ENCODE measurements at places on chromosomes 1 and 21. TPM values are rescaled to one million over a fixed set of nuclear protein-coding genes. Genes with fewer than 3 reads are reported as not detected.
A peak's percentile ranks its signal among the peaks of the same experiment; 100 is the strongest.

- no peak overlapping the region for H3K4me3 ChIP-seq
- peaks cover 66% of the 10 kb centered on the region for H3K4me1 ChIP-seq
- H3K27me3 ChIP-seq: no peaks in the 10 kb centered on the region
- H3K36me3 ChIP-seq: peaks cover 12% of the 10 kb centered on the region
- DNase-seq: no peak
These were observed 471.3 kb downstream of the LMO4 start for GRCh38 chr1:87800006-87800405.

DNA sequence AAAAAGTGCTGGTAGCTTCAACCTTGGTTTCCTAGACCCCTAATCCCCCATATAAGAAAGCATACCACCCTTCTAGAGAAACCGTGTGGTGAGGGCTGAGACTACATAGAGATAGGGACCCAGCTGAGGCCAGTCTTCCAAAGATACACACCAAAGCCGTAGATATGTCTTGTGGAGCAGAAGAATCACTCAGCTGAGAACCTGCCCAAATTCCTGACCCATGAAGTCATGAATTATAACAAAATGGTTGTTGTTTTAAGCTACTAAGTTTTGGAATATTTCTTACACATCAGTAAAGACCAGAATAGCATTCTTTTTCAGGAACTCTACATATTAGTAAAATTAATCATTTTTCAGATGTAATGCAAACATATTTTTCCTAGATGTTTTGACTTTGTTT, 3.3 kb upstream of the SNRPE start:
- H3K27ac ChIP-seq: no peak overlapping the region
- no peaks in the 10 kb centered on the region for H3K27me3 ChIP-seq
- no peak for DNase-seq
- H3K4me1 ChIP-seq: peaks cover 22% of the 10 kb centered on the region
- peaks cover 57% of the 10 kb centered on the region for H3K36me3 ChIP-seq

GRCh38 chr1:28170001-28170596, 6.4 kb downstream of the PTAFR start:
- no peaks in the 10 kb centered on the region for H3K4me1 ChIP-seq
- H3K36me3 ChIP-seq: no peaks in the 10 kb centered on the region
- no peaks in the 10 kb centered on the region for H3K27me3 ChIP-seq
- DNase-seq: no peak
- H3K27ac ChIP-seq: no peak overlapping the region
- H3K4me3 ChIP-seq: no peak overlapping the region

GRCh38 chr21:27269644-27270043, 302.8 kb upstream of the ADAMTS5 start:
- no peak overlapping the region for H3K4me3 ChIP-seq
- H3K4me1 ChIP-seq: no peaks in the 10 kb centered on the region

GRCh38 chr1:5311634-5312292, 657.4 kb downstream of the AJAP1 start:
- H3K27me3 ChIP-seq: no peaks in the 10 kb centered on the region
- H3K4me1 ChIP-seq: no peaks in the 10 kb centered on the region
- H3K4me3 ChIP-seq: no peak overlapping the region
- no peak for DNase-seq
- no peak overlapping the region for H3K27ac ChIP-seq

- no peak for DNase-seq
- no peaks in the 10 kb centered on the region for H3K36me3 ChIP-seq
- H3K27ac ChIP-seq: no peak overlapping the region
- no peaks in the 10 kb centered on the region for H3K27me3 ChIP-seq
These were observed 19.4 kb downstream of the PLEKHA6 start for GRCh38 chr1:204340081-204340889.

GRCh38 chr1:116538544-116538943, 32.3 kb downstream of the CD58 start:
- no peak overlapping the region for H3K27ac ChIP-seq
- peaks cover 27% of the 10 kb centered on the region for H3K36me3 ChIP-seq
- H3K4me1 ChIP-seq: peaks cover 29% of the 10 kb centered on the region
- H3K27me3 ChIP-seq: no peaks in the 10 kb centered on the region
- no peak overlapping the region for H3K4me3 ChIP-seq

GRCh38 chr1:16484931-16485330, 29.2 kb downstream of the RNU1-1 start:
- peaks cover 11% of the 10 kb centered on the region for H3K36me3 ChIP-seq
- H3K27ac ChIP-seq: no peak overlapping the region
- no peaks in the 10 kb centered on the region for H3K4me1 ChIP-seq

Gene CELA2B
- total RNA-seq: not detected

Gene DMBX1
- total RNA-seq: 0.88 TPM

- H3K4me3 ChIP-seq: no peak overlapping the region
- H3K4me1 ChIP-seq: no peaks in the 10 kb centered on the region
- no peak for DNase-seq
- H3K27ac ChIP-seq: no peak overlapping the region
These were observed 64.1 kb upstream of the SLC25A33 start for GRCh38 chr1:9475061-9475627.

Gene C8B
- total RNA-seq: not detected

DNA sequence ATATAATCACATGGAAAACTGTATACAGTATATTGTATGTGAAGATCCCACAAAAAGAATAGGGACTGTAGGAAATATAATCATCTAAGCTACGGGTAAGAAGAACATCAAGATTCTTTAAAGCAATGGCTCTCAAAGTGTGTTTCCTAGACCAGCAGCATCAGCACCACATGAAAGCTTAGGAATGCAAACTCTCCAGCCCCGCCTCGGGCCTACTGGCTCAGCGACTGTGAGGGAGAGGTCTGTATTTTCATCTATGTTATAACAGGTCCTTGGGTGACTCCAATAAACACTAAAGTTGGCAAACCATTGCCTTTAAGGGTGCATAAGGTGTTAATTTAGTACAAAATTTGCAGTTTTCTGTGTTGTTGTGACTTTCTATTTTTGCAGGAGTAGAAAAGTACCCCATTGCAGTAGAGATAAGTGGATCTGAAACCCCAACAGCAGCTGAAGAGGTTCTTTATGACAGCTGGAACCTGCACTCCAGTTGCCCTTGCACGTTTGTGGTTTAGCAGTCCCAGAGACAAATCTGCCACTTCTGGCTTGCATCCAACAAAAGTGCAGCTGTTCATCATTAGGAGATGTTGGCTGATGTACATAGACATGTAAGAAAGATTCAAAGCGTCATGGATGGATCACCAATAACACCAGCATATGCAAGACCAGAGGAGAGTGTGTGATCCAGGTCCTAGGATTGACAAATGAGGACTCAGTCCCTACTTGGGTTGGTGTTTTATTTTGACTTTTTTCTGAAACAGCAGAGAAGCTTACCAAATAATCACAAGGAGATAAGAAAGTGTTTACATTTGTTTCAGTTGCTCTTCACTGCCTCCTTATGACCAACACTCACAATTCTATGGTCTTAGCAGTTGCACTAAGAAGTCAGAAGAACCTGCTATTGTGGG, 15.9 kb upstream of the IFNAR1 start:
- no peak for DNase-seq
- H3K4me1 ChIP-seq: no peaks in the 10 kb centered on the region
- H3K36me3 ChIP-seq: no peaks in the 10 kb centered on the region
- peaks cover 3% of the 10 kb centered on the region for H3K27me3 ChIP-seq
- no peak overlapping the region for H3K4me3 ChIP-seq

DNA sequence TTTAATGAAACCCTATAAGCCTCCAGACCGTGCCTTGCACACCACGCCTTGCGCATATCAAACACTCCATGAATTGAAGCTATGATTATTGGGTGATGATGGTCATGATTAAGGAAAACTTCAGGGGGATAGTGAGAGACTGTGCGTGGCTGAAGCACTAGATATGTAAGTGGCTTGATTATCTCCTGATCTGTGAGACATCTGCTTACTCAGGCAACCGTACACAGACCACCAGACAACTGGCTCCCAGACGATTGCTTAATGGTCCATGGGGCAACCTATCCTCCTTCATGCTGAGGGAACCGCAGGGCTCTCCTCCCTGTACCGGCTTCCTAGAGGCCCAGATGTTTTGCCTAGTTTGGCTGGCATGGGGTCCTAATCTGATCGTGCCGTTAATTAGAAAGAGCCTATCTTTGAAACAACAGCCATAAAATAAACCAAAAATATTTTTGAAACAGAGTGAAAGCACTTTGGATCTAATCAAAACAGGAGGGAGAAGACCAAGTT, 51.6 kb downstream of the IRF2BP2 start:
- no peak overlapping the region for H3K27ac ChIP-seq
- peaks cover 26% of the 10 kb centered on the region for H3K4me1 ChIP-seq
- no peak for DNase-seq
- peaks cover 4% of the 10 kb centered on the region for H3K36me3 ChIP-seq
- H3K4me3 ChIP-seq: no peak overlapping the region

DNA sequence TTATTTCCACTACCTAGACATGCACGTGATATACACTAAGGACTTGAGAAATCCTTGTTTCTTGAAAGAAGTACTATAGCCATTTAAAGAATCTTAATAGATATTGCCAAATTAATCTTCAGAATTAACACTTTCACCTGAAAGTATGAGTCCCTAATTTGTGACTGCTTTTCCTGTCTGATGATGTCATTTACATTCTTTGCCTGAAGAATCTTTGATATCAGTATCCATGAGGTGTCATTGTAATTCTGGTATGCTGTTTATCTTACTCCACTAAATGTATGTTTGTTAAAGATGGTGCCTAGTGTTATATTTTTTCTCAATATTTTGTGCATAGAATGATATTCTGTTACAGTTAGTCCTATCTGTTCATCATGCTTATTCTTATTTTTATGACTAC, 48.5 kb upstream of the RC3H1 start:
- H3K27ac ChIP-seq: no peak overlapping the region
- no peak for DNase-seq
- no peaks in the 10 kb centered on the region for H3K36me3 ChIP-seq

Gene KRTAP21-2
- total RNA-seq: not detected

DNA sequence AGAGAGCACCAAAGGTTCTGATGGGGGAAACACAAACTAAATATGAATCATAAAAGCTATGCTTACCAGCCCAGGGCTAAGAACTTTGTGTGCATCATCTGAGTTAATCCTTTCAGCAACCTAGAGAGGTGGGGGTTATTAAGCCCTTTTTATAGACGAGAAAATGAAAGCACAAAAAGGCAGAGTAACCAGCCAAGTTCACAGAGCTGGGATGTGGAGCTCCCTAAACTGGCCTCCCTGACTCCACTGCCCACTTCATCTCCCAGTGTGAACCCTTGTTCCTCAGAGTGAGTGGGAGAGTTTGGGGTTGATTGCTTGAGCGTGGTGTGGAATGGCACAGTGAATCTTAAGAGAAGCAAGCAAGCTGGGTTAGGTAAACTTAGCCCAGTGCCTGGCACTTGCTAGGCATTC, 10.8 kb upstream of the BCAR3 start:
- no peaks in the 10 kb centered on the region for H3K27me3 ChIP-seq
- DNase-seq: no peak
- peak overlapping the region; percentile 29 for H3K4me3 ChIP-seq
- no peaks in the 10 kb centered on the region for H3K36me3 ChIP-seq
- no peak overlapping the region for H3K27ac ChIP-seq

- H3K36me3 ChIP-seq: peaks cover 56% of the 10 kb centered on the region
- peak overlapping the region; percentile 79 for H3K27ac ChIP-seq
- no peaks in the 10 kb centered on the region for H3K27me3 ChIP-seq
- DNase-seq: peak; percentile 24
- H3K4me1 ChIP-seq: peaks cover 36% of the 10 kb centered on the region
These were observed 1.8 kb downstream of the MFN2 start for GRCh38 chr1:11982010-11982392.

Gene LEMD1
- 17.2 TPM for total RNA-seq

- no peak overlapping the region for H3K4me3 ChIP-seq
- no peaks in the 10 kb centered on the region for H3K4me1 ChIP-seq
- H3K27ac ChIP-seq: no peak overlapping the region
These were observed 133.9 kb upstream of the IVNS1ABP start for GRCh38 chr1:185450917-185451316.

Gene KRTAP12-2
- not detected for total RNA-seq

DNA sequence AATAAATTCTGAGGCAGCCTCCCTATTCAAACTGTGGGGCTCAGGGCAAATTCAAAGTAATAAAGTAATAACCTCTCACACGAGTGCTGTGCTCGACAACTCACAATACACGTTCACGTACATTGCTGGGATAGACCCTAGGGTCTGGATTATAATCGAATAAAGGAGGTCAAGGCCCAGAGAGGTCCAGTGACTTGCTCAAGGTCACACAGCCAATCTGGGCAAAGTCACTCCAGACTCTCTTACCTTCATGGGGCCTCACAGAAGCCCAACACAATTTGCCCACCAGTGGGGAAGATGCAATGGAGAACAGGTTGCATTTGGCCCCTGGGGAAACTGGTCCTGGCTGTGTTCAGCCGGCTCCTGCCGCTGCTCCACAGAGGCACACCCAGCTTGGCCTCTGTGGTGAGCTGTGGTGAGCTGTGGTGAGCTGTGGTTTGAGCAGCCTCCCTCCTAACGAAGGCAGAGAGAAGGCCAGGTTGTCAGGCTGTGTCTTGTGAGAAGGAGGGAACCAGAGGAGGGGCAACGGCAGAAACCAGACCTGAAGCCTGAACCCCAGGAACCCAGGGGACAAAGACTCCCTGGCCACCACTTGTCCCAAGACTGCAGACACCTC, 35.1 kb downstream of the NUAK2 start:
- H3K36me3 ChIP-seq: no peaks in the 10 kb centered on the region
- H3K4me3 ChIP-seq: no peak overlapping the region
- no peak for DNase-seq
- no peaks in the 10 kb centered on the region for H3K27me3 ChIP-seq
- H3K4me1 ChIP-seq: peaks cover 19% of the 10 kb centered on the region
- H3K27ac ChIP-seq: no peak overlapping the region

- no peak overlapping the region for H3K27ac ChIP-seq
- H3K27me3 ChIP-seq: no peaks in the 10 kb centered on the region
- no peak for DNase-seq
- peaks cover 15% of the 10 kb centered on the region for H3K4me1 ChIP-seq
- no peaks in the 10 kb centered on the region for H3K36me3 ChIP-seq
- no peak overlapping the region for H3K4me3 ChIP-seq
These were observed 20.2 kb downstream of the RCAN1 start for GRCh38 chr21:34594566-34595234.

Gene GBP6
- total RNA-seq: 0.12 TPM
